ENCODE measurements at places on chromosomes 16 and 17. TPM values are rescaled to one million over a fixed set of nuclear protein-coding genes. Genes with fewer than 3 reads are reported as not detected.

TEX14 gene
- total RNA-seq, result 0.10 TPM

DNAAF8 gene
- 0.69 TPM for total RNA-seq

ACSM3 gene
- 42.8 TPM for total RNA-seq

RUSF1 gene
- 53.3 TPM for total RNA-seq

CCL7 gene
- not detected for total RNA-seq
